ENCODE measurements at places on chromosomes 6 and 20.

DNA sequence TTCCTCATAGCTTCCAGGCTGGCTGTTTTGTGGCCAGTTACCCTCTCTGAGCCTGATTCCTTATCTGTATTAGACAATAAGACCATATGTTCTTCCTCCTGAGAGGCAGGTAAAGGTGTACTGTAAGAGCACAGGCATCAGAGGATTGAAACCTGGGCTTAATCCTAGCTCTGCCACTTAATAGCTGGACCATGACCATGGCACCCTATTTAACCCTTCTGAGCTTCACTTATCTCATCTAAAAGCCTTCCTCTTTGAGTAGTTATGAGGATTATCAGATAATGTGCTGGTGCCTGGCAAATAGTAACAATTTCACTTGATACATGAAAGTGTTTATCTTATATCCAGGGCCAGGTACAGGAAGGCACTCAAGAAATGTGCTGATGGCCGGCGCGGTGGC, 34.9 kb downstream of the BCL2L1 start:
- no peak for DNase-seq

GRCh38 chr20:18971574-18971973, 158.0 kb downstream of the SCP2D1 start:
- no peak for DNase-seq

GRCh38 chr20:62048821-62049291, 16.8 kb downstream of the TAF4 start:
- no peak for DNase-seq

- DNase-seq, result no peak
Observed at GRCh38 chr6:72857791-72858585, 236.1 kb downstream of the KCNQ5 start.

DNA sequence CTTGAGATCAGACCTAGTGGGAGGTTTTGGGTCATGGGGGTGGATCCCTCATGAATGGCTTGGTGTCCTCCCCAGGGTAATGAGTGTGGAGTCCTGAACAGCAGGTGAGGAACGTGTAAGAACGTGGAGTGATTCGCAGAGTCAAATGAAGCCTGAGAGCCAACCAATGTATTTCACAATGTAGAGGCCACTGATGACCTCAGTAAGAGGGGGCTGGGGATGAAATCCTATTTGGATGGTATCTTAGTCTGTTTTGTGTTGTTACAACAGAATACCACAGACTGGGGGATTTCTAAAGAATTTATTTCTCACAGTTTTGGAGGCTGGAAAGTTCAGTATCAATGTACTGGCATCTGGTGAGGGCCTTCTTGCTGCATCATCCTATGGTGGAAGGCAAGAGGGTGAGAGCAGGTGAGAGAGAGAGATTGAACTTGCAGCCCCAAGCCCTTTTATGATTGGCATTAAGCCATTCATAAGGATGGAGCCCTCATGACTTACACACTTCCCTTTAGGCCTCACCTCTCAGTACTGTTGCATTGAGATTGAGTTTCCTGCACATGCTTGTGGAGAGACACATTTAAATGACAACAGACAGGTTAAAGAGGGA, 47.3 kb upstream of the HIVEP1 start:
- DNase-seq, result no peak

DNA sequence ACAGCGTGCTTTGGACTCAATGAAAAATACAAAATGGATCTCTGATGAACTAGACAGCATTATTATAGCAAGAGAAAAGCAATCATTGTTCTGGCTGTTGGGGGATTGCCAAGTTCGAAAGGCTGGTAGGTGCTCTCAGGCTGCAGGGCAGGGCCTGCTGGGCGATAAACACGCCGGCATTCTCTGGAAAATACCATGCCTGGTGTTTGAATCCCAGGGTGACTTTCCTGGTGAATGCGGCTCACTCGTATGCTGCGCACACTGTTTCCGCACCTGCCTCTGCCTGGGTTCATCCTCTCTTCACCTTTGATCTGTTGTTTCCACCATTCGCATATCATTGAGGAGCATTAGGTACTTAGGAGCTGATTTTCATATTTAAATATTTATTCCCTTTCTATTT, 37.4 kb downstream of the GCNT2 start:
- DNase-seq, result no peak

- DNase-seq, result no peak
Observed at GRCh38 chr6:87539554-87539953, 50.2 kb downstream of the RARS2 start.

DNA sequence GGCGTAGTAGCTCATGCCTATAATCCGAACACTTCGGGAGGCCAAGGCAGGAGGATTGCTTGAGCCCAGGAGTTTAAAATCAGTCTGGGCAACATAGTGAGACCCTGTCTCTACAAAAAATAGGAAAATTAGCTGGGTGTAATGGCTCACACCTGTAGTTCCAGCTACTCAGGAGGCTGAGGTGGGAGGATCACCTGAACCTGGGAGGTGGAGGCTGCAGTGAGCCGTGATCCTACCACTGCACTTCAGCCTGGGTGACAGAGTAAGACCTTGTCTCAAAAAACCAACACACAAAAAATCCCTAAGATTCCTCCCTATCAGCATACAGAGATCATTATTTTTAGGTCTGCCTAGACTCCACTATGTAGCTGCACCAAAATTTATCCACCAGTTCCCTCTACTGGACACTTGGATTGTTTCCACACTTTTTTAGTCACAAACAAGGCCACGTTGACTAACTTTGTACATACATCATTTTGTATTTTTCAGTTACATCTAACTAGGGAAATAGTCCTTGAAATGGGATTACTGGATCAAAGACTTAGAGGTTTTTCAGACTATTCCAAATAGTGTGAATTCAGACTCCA, 3.6 kb upstream of the PHF1 start:
- no peak for DNase-seq

DNA sequence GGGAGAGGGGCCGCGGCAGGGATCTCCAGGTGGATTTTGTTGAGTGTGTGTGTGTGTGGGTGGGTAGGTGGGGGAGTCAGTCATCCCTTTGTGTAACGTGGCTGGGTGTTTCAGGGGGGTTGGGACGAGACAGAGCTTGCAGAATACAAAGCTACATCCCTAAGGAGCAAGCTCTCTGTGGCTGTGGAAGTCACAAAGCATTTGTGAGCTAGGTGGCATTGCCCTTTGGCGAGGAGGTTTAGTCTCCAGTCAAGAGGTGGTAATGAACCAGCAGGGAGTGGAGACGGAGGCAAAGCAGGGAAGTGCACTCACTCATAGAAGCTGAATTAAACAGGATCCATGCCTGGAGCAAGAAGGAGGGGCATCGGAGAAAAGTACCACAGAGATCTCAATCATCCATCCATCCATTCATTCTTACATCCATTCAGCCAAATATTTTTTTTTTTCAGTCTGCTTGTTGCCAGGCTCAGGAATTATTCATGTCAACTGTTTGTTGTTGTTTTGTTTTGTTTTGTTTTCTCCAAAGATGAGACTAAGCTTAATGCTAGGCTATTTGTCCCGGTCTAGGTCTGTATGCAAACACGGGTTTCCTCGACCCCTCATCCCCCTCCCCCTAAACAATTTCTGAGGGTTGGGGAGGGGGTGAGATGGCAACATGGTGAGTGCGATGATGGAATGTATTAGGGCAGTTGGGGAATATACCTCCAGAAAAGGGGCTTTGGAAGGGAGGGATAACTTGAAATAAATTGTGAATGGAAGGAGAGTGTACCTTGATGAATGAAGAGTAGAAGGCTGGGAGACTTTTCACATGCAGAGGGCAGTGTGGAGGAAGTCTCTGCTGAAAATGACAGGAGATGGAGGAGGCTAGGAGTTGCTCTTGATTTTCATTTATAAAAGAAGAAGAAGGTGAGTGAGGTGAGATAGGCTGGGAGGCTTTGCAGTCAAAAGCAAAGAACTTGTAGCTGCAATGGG, 1.0 kb downstream of the HCRTR2 start:
- no peak for DNase-seq

DNA sequence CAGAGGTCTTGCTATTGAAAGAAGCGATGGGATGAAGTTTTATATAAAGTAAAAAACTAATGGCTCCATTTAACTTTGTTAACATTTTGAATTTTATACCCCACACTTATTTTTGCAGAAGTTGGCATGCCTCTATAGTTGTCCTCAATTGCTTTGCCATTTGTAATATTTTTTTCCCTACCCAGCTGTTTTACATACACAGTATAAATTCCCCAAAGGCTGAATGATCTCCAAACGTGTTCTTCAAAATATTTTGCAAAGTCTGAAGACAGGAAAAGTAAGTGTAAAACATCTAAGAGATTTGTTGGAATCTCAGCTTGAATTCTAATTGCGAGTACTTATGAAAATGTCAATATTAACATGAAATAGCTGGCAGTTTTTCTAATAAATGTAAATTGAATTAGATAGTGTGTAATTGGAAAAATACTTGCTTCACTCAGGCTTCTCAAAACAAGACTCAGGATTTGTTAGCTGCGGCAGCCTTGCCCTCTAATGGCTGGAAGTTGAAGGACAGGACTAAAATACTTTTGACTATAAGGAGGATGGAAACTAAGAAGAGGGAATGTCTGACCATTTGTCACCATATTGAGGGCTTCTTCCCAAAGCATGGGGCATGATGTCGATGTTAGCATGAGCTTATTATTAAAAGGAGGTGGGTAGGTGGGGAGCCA, 226.8 kb downstream of the UST start:
- DNase-seq, result no peak

- DNase-seq, result no peak
Observed at GRCh38 chr6:75421316-75422023, 72.1 kb downstream of the FILIP1 start.

GRCh38 chr20:33894798-33895197, 83.7 kb downstream of the CHMP4B start:
- DNase-seq, result no peak
